ENCODE measurements at places on chromosomes 7 and 10.

GRCh38 chr10:130751106-130751840, 560.2 kb downstream of the TCERG1L start:
- no peak for DNase-seq

DNA sequence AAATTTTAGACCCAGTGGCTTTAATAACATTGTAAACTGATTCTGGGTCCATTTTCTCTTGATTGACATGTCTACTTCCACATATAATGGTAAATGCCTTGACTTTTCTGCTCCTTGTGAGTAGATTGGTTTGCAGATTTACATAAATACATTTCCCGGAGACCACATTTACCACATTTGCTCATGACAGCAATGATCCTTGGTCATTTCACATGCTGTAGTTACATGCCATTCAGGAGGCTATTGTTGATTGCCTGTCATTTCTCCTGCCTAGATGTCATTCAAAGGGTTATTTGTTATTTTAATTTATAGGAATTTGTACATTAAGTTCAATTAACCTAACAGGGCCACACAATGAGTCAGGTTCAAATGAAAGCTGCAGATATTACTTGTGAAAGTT, 280.5 kb downstream of the CNTNAP2 start:
- no peak for DNase-seq

DNA sequence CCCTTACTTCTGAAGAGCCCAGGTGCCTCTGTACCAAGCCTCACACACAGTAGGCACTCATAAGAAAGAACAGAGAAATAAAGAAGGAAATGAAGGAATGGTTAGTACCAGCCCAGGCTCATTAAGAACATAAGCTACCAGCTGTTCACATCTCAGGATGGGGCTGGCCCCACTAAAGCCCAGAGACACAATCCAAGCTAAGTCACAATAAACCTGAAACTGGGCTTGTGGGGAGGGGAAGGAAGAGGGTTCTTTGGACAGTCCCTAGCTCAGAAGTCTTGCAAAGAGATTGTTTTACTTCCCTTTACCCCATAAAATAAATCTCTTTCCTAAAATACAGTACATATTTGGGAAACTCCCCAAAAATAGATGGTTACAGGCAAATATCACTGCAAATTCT, 24.3 kb downstream of the FBXW4 start:
- DNase-seq: no peak

GRCh38 chr7:92595281-92595680, 5.1 kb upstream of the FAM133B start:
- no peak for DNase-seq

DNA sequence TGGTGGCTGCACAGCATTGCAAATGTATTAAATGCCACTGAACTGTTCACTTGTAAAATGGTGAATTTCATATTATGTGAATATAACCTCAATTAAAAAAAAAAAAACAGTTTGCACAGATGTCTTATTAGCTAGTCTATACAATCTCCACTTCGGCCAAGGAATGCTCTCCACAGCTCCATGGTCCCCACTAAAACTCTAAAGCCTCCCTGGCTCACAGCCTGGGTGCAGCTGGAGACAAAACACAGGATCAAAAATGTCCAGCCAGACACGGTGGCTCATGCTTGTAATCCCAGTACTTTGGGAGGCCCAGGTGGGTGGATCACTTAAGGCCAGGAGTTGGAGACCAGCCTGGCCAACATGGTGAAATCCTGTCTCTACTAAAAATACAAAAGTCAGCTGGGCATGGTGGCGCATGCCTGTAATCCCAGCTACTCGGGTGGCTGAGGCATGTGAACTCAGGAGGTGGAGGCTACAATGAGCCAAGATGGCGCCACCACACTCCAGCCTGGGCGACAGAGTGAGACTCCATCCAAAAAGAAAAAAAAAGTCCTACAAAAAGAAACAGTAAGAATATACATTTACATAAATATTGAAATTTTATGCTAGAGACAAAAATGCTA, 66.0 kb downstream of the SRPK2 start:
- no peak for DNase-seq

DNA sequence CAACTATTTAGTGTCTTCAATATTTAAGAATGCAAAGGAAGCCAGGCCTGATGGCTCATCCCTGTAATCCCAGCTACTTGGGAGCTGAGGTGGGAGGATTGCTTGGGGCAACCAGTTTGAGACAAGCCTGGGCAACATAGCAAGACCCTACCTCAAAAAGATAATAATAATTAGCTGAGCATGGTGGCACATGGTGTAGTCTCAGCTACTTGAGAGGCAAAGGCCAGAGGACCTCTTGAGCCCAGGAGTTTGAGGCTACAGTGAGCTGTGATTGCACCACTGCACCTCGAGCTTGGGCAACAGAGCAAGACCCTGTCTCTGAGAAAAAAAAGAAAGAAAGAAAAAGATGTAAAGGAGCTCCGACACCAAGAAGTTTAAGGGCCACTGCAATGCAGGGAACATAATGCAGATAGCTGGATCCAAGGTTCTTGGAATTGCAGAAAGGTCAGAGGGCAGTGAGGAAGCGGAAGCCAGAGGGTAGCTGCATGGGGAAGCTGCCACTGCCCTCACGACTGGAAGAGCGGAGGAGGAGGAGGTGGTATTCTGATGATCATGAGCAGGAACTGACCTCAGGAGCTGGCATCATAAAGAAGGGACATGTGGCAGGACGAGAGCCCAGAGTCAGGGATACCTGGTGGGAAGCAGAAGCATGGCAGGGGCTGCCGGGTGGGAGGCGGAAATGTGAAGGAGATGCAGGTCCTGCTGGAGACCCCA, 60.2 kb upstream of the PODXL start:
- DNase-seq: no peak

GRCh38 chr7:47444376-47445098, 137.4 kb downstream of the TNS3 start:
- no peak for DNase-seq

GRCh38 chr10:73756183-73756582, 12.0 kb downstream of the SEC24C start:
- DNase-seq: no peak

DNA sequence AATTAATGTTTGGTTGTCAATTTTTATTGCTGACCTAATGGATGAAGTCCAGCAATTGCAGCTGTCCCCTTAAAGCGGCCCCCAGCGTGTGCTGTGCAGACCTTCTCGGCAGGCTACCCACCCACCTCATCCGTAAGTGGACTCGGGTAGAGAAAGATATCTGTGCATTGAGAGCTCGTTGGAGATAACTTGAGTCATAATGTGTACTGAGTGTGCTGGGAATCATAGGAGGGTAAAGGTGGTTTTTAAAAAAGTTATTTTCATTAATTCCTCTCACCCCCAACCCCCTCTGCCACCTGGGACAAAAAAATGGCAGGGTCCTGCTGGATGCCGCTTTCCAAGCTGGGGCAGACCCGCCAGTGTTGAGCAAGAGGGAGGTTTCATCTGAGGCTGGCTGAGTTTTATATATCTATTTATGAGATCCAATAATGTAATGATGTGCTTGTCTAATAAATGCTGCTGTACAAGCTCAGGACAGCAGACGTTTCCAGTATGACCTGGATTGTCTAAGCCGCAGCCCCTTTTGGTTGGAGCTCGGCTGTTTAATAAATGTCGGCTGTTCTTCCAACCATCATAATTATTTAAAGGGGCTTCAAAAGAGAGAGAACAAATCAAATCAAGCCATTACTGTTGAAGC, 119.1 kb downstream of the NKX6-2 start:
- no peak for DNase-seq

GRCh38 chr7:37683246-37684120, at the start of gene GPR141:
TSS of gene GPR141 (plus strand) at chr7:37683766. CDS start at chr7:37740394, 56,628 bp downstream.
- DNase-seq: no peak

DNA sequence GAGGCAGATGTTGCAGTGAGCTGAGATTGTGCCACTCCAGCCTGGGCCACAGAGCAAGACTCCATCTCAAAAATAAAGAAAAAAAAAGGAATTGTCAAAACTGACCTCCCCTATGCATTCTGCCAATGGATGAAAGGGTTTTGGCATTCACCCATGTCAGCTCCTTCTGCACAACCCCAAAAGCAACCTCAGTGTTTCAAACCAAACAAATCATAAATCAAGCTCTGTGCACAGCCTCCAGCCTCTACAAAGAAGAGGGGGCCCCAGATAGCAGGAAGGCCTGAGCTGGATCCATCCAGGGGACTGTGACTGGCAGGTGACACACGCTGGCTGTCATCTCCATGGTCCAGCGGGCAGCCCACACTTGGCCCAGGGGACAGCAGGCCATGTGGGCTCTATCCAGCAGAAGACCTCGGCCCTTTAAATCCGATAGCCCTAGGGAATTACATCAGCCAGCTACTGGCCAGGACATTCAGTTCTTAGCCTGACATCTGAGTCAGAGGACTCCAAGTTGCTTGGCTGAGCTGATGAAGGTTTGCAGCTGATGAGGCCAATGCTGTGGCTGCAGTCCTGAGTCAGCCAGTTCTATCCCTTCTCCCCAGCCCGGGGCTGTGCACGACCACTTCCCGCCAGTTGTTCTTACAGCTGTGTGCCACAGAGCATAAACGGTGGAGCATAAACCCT, 52.0 kb upstream of the FIGNL1 start:
- no peak for DNase-seq

DNA sequence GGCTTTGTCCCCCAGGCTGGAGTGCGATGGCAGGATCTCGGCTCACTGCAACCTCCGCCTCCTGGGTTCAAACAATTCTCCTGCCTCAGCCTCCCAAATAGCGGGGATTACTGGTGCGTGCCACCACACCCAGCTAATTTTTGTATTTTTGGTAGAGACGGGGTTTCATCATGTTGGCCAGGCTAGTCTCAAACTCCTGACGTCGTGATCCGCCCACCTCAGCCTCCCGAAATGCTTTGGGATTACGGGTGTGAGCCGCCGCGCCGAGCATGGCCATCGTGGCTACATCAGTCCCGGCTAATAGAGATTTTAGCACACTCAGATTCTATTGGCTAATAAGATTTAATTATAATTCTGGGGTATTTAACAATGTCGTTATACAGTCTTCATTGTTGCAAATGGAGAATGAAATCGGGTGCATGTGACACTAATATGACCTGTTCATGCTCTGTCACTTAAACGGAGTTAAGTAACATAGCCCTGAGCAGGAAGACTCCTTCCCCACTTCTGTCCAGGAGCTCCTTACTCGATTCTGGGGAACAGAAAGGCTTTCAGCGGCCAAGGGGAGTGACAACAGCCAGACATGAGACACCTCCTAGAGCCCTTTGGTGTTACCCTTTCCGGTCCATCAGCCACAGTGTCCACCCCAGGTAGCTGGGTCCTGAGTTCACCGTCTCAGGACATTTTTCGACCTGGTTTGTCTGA, 40.9 kb upstream of the FAM20C start:
- no peak for DNase-seq

- no peak for DNase-seq
These were observed 33.4 kb downstream of the PHTF2 start for GRCh38 chr7:77831953-77832352.

DNA sequence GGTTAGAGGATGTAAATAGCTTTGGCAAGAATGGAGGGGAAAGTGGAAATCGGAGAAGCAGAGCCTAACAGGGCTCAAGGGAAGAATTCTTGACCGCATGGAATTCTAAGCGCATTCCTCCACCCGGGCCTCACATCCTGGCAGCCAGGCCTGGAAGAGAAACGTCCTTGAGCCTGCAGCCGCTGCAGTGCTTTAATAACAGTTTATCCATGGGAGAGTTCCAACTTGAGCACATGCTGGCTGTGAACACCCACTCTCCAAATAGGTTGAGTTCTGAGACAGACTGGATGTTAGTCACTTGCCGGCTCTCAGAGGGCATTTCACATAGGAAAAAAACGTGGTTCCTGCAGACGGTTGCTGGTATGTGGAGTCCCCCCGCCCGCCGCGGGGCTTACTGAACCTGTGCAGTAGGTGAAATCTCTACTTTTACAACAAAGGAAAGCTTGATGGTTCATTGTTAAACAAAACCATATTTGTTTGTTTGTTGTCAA, 61.4 kb upstream of the STEAP1B start:
- DNase-seq: no peak

GRCh38 chr10:9291081-9291480, 1236.6 kb downstream of the GATA3 start:
- no peak for DNase-seq

GRCh38 chr7:22574754-22575520, 74.9 kb upstream of the STEAP1B start:
- no peak for DNase-seq

DNA sequence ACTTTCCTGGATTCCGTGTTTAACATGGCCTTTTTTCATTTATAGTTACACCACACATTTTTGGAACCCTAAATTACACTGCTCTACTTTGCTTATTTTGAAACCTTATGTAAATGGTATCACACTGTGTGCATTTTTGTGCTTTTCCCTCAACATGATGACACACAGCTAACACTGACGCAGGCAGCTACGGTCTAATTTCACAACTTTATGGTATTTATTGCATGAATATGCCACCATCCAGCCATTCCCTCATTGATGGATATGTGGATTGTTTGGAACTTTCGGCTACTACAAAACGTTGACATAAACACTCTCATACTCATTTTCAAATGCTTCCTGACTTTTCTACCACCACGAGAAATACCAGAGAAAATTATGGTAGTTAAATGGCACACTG, 6.9 kb downstream of the PAPOLB start:
- no peak for DNase-seq

DNA sequence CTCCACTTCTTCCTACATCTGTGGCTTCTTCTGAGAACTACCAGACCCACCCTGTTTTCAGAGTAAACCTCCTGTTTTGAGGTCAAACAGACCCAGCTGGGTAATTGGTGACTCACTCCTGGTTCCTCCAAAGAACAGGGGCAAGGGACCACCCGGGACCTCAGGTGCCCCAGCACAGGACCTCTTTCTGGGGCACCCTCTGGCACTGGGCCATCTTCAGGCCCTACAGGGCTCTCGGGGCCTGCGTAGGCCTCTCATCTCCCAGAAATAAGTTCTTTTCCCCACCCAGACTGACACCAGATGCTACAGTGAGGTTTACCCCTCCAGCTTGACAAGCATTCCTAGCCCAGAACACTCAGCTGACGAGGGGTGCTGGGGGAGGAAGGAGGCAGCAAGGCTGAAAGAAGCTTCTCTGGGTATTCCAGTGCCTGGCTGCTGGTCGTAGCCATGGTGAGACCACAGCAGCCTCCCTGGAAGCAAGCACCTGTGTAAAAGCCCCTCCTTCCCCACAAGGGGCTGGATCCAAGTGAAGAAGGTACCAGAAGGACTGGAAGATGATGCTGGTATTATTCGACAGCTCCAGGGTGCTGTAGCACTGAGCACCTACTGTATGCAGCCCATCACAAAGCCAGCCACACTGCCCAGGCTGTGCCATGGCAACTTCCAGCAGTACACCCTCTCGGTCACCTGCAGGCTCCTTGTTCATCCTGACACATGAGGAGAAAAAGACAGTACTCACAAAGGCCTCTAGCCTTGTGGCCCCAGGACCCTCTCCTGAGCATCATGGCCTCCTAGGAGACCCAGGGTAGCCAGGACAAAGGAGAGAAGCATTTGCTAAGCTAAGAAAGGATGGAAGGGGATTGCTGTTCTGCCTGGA, 47.4 kb downstream of the ALOX5 start:
- no peak for DNase-seq

DNA sequence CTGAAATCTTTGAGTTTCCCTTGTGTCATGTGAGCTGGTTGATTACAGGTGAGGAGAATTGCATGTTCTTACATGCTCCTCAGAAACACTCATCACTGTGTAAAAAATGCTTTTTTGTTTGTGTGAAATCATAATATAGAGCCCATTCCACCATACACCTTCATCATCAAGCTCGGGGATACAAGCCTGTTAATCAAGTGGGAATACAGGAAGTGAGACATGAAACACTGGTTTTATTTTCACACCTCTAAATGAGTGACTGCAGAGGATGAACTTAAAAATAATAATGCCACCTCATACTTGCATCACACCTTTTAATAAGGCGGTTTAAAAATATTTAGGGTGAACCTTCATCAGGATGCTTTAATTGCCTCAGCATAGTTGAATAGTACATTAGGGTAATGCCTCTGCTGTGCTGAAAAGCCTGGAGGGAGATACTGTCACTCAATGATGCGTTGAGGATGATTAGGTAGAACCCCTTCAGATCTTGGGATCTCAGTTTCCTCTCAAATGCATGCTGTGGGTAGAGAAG, 164.6 kb downstream of the AUTS2 start:
- DNase-seq: no peak
